ENCODE measurements at places on chromosomes 12 and 14.

DNA sequence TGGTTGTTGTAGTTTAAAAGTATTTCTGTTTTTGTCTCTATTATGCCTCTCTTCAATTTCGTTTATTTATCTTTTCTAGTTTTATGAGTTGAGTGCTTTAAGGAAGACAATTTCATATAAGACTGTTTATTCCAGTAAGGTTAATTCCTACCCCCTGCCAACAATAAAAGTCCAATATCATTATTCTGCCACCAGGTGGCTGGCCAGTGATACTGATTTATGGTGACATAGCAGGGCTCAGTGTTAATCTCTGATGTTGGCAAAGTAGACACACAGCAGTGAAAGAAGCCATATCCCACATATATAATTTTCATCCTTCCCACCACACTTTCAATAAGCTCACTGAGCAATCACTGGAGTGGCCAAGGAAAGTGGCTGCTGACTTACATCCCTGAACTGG, 69.0 kb upstream of the BMP4 start:
- no peak for DNase-seq

DNA sequence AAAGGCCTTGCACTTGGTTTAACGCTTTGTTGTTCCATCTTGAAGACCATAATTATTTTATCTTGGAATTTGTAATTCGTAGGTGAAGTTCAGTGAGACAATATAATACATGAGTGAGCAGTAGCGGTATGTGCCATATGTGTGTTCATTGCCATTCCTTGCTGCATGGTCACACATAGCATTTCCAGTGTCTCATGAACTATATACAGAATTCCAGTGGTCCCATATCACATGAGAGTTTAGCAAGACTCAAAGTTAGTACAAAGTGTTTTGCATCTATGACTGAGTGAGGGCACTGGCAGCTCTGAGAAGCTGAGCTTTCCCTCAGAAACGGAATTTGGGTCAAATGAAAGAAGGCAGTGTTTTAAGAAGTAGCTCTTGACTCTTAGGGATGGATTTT, 359.8 kb downstream of the FOXG1 start:
- DNase-seq = no peak

GRCh38 chr14:100781952-100782351, 44.0 kb upstream of the MEG3 start:
- DNase-seq = no peak

GRCh38 chr14:103058164-103059055, 1.1 kb upstream of the CDC42BPB start:
- DNase-seq = no peak

GRCh38 chr12:101968770-101969169, 91.4 kb downstream of the DRAM1 start:
- DNase-seq = no peak

- peak; percentile 50 for DNase-seq
Measured at GRCh38 chr12:69337311-69338090, 10.7 kb upstream of the LYZ start.

DNA sequence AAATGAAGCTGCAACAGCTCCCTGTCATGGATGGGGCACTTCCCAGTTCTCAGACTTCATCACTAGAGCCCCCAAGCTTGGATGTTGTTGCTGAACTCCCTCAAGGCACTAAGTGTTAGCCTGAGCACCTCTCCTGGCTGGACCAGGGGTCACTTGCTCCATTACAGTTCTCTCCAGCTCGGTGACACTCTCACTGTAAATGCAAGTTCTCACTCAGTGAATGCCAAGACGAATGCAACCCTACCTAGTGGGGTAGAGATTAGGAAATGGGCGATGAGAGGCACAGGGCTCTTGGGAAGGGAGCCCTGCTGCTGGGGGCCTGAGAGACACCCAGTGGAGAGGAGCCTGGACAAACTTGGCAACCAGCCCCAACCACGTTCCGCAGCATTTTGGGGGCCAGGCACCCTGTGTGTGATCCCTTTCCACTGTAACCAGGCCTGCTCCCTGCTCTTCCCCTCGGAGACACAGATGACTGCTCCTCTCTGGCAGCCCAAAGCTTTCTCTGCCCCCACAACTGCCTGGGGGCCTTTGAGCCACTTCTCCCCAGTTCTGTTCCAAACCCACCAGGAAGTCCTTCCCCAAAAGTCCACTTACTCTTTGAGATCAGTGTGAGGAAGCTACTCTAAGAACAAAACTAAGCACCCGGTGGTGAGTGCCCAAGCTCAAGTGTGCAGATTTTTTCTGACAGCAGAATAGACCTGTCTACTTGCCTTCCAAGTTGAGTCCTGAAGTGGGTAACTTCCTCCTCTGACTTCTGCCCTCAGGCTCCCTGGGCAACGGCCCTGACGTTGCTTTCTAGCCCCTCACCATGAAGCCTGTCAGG, 8.0 kb upstream of the SELPLG start:
- DNase-seq = no peak

GRCh38 chr14:103744621-103745395, 29.2 kb downstream of the ZFYVE21 start:
- DNase-seq = no peak

DNA sequence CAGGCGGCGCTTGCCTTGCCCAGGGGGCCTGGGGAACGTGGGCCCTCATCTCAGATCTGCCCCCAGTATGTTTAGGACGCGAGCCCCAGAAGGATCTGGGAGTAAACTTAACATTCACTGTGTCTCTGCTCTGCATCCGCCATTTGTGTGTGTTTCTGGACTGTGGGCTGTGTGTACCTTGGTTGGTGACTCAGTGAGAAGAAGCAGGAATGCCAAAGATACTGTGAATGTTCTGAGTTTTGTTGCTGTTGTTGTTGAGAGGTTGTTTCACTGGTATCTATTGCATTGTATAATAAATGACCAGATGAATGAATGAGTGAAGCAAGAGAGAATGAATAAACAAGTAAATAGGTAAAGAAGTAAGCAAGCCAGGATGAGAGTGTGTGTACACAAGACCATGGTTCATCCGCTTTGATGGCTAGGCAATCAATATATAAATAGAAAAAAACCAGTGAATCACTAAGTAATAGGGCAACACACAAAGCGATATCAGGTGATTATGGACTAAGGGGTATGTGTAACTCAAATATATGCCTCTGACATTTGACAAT, 20.5 kb downstream of the MEG3 start:
- DNase-seq = no peak

GRCh38 chr14:34649344-34649743, 19.4 kb upstream of the SNX6 start:
- no peak for DNase-seq

GRCh38 chr12:28367993-28368392, 177.7 kb downstream of the CCDC91 start:
- DNase-seq = no peak

GRCh38 chr12:11774821-11775220, 125.3 kb downstream of the ETV6 start:
- no peak for DNase-seq

GRCh38 chr14:66022526-66022925, 463.6 kb upstream of the CCDC196 start:
- no peak for DNase-seq

DNA sequence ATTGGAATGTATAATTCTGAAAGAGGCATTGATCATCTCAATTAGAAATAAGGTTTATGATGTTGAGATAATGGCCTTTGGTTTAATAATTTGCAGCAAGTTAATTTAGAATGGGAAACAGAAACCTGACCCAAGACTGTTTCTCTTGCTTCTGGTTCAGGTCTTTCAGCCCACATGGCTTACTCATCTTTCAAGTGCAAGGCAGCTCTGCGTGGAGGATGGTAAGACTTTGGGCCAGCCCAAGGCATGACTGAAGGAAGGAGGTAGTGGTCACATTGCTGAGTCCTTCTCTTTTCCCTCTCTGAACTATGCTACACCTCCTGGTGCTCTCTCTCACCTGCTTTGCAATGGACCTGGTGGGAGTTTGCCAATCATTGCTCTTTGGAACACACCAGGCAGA, 98.7 kb downstream of the CAND1 start:
- DNase-seq = no peak

DNA sequence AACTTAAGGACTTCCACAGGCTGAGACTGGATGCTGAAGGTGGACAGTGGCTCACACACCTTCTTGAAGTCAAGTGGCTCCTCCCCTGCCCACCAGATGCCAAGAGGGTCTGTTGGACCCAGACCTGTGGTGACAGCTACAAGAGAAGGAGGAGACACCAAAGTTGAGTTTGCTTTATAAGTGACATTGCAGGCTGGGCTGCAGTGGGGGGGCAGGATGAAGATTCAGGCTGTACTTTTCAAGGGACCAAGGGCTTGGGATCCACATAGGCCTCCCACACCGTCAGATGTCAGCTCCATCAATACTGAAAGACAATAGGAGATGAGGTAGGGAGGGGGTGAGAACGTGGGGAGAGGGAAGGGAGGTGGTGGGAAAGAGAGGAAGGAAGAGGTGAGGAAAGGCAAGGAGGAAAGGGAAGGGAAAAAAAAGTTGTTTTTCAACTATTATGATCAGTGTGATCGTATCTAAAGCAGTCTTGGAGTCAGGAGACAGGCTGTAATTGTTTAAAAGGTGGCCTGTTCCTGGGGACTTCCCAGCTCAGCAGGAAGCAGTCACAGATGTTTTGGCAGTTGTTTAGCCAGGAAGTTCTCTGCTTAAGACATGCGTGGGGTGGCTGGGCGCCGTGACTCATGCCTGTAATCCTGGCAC, 84.1 kb upstream of the RESF1 start:
- peak; percentile 47 for DNase-seq

GRCh38 chr14:70073924-70074566, 114.7 kb downstream of the SLC8A3 start:
- DNase-seq = peak; percentile 34

DNA sequence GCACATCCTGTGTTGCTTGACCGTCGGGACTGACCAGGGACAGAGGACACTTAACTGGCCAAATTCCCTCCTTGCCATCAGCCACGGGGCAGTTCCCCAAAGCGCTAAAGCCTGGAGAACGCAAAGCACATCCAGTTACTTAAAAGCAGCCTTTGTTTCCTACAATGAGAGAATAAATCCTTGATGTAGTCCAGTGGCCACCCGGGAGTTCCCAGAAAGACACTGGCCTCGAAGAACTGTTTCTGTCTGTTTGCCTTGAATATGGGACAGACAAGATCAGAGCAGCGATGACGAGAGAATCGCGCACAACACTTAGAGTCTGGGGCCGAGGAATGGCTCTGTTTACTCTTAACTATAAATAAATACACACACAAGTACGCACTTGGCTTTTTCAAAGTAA, 102.2 kb downstream of the TNFAIP2 start:
- no peak for DNase-seq

DNA sequence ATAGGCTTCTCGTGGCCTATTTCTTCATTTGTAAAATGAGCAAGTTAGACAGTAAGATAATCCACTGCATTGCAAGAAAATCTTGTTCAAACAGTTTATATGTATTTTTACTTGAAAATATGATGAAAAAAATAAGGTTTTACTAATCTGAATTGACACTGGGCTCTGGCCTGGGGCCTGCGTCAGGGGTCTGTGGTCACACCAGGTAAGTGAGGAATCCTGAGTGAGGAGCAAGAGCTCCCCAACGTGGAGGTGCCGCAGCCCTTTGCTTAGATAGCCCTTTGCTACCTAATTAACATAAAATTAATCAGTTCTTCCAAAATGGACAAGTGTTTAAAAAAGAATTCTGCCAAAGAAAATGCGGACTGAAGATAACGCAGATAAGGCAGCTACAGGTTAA, 39.1 kb upstream of the STAB2 start:
- DNase-seq = no peak

DNA sequence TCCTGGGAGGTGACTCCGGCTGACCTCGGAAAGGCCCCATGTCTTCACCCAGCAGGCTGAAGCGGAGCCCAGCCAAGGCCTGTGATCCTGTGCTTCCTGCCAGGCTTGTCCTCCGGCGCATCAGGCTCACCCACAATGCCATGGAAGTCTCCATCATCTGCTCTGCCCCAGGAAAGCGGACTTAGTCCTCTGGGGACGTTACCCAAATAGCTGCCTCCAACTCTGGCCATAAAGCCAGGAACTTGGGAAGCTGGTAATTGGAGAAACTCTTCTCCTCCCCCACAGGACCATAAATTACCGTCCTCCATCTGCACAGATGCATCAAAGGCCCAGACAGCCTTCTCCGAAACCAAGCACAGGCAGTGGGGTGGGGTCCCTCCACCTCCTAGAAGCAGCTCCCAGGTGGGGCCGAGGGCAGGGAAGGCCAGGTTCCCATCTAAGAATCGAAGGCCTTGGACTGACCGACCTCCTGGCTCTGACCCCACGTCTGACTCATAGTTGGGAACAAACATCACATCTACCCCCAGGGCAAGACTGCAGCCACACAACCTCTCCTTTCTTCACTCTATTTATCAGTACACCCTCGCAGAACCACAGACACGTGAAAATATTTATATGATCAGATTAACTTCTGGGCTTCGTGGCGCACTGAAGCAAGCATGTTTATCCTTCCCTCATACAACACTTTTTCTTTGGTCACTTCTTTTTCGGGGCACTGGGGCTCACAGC, 56.4 kb downstream of the PITPNM2 start:
- DNase-seq = no peak

DNA sequence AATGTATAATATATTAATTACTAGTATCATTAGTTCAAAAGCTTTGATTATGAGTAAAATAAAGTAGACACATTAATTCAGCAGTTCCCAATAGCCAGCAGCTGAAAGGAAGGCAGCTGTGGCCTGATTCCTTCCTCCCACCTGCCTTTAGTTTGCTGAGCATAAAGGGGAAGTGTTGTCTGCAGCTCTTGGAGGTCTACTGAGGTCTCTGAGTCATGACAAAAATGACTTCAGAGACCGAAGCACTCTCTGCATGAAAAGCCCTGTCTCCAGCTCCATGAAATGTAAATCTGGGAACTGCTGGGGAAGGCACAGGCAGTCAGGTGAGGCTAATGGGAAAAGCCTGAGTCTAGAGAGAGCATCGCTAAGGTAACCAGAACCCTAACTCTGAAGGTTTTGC, 165.4 kb downstream of the NRXN3 start:
- no peak for DNase-seq

DNA sequence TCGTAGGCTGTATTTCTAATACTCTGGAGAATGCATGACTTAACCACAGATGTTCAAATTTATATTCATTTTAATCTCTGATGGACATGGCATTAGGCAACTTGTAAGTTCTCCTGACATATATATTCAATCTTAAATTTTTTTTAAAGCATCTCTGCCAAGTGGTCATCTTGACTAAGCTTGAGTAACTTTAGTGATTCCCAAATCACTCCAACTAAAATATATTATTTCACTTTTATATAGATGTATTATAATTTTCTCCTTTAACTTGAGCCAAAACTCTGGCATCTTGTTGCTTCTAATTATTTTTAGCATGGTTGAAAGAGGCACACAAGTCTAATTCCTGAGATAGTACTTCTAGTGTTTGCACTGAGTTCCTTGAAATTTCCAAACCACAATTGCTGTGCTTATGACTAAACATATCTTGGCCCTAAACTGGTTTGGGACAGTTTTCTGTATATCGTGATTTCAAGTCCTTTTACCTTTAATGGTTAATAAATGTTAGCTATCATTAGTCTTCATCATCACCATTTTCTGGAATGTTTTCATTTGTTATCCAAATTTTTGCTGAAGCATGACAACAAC, 8.4 kb downstream of the LRFN5 start:
- no peak for DNase-seq

DNA sequence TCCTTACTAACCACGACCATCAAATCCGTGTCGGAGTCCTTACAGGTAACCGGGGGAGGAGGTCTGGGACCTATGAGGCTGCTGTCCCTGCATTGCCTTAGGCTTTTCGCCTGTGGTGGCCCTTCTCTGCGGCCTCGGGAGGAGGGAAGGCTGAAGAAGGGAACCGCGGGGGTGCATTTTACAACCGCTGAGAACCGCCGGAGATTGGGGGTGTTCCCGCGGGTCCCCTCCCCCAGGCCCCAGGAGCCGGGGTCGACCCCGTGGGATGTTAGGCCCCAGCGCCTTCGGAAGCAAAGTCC, 549 bp downstream of the GPHN start:
- no peak for DNase-seq

- DNase-seq = no peak
Measured at GRCh38 chr12:82688035-82688501, 1.4 kb downstream of the TMTC2 start.

Measured in HL-60 (cell line).